ENCODE measurements at places on chromosomes 13 and 19.

DNA sequence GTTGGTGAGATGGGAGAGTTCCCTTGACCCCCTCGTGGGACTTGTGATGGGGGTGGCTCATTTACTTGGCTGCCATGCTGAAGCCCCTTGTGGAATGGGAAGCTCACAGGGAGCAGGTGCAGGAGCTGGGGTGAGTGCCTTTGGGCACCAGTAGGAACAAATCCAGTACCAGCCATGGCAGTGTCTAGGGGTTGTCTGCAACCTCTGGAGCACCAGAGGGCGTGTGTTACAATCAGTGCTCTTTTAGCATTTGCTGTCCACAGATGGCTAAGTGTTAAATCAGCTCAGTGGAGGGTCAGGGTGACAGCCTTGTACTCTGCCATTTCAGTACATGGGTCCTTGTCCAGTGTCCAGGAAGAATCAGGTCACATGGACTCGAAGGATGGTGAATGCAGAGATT is 75.6 kb downstream of the ATP8A2 start:
- DNase-seq: no peak

GRCh38 chr13:79492313-79492798 is 11.4 kb downstream of the NDFIP2 start:
- no peak for DNase-seq

DNA sequence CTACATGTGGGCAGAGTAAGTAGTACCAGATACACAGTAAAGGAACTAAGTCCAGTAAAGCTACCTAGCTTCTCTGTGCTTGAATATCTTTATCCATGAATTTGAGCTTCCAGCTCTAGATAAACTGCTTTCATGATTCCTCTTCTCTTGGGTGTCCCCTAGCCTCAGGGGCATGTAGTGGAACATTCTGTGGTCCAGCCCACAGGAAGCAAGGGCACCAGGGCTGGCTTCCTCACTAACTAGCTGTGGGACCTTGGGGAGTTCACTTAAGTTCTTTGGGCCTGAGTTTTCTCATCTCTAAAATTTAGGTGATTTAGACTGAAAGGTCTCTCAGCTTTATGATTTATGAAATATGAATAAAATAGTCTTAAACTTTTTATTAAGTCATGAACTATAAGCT is 185.7 kb downstream of the KATNAL1 start:
- DNase-seq: no peak

DNA sequence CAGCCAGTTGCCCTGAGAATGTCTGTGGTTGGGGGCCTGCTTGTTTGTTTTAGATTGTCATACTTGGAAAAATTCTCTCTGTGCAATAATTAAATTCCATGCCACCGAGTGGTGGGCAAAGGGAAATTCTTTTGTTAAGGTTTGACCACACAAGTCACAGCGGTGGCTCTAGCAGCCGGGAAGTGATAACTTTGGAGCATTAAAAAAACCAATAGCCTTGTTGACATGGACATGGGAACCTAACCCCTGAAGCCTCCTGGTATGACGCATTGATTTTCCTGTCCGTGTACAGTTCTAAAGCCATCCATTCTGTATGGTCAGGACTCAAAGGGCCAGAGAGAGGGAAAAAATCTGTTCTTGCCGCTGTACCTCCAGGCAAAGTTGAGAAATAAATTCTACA is 384.9 kb upstream of the ZNF507 start:
- DNase-seq: no peak

DNA sequence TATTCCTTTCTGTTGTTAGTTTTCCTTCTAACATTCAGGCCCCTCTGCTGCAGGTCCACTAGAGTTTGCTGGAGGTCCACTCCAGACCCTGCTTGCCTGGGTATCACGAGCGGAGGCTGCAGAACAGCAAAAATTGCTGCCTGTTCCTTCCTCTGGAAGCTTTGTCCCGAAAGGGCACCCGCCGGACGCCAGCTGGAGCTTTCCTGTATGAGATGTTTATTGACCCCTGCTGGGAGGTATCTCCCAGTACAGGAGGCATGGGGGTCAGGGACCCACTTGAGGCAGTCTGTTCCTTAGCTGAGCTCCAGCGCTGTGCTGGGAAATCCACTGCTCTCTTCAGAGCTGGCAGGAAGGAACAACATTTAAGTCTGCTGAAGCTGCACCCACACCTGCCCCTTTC is 259.1 kb downstream of the SLC7A1 start:
- no peak for DNase-seq

Data from endothelial cell of umbilical vein (primary cell).